HCEC 1CT (cell line): ENCODE measurements at places on chromosomes 3 and 15.

DNA sequence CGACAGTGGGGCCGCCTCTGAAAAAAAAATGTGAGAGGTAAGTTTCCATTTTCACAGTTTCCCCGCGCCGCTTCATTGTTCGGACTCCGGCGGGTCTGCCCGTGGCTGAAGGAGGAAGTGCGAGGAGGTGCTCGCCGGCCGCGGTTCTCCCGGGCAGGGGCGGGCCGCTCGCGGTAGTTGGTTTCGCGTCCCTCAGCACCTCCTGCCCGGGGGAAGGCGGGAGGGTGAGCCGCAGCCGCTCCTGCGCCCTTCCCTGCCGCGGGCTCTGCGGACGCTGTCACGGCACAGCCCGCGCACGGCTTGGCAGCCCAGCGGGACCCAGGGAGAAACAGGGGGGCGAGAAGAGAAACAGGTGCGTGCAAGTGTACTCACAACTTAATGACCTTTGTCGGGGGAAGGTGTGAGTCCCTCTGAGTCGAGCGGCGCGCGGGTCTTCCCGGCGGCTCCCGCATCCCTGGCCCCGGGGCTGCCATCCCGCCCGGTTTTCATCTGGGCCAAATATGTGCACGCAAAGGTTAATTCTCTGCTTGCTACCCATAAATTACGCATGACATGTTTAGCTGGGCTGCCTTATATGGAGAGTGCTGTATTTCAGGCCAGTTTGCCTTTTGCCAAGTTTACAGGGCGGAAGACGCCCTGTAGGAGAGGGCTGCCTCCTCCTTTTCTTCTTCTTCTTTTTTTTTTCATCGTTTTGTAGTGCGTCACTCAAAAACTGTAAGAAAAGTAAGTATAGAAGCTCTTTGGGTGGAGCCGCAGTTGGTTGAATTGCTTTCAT, 514 bp downstream of the MBNL1 start:
- peak; percentile 95 for DNase-seq

- no peak for DNase-seq
These were observed 738.8 kb upstream of the SGO1 start for GRCh38 chr3:20924646-20925385.

DNA sequence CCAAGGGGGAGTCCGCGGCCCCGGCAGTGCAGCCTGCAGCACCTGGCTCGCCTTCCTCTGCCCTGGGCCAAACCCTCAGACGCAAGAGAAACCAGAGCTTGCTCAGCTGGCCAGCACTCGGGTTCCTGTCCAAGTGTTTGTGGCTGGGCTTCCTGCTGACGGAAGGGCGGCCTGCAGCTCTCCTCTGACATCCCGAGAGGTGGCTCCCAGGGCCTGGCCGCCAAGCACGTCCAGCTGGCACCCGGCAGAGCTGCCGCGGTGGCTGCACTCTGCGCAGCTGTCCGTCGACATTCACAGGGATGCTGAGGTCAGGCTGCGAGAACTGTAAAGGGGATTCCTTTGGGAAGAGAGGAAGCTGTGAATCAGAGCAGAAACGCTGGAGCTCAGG, 85.6 kb downstream of the CPN2 start:
- peak; percentile 50 for DNase-seq

- no peak for DNase-seq
These were observed 97.1 kb downstream of the GLDN start for GRCh38 chr15:51438526-51438925.

GRCh38 chr3:196636369-196637349, 2.8 kb upstream of the NRROS start:
- no peak for DNase-seq

DNA sequence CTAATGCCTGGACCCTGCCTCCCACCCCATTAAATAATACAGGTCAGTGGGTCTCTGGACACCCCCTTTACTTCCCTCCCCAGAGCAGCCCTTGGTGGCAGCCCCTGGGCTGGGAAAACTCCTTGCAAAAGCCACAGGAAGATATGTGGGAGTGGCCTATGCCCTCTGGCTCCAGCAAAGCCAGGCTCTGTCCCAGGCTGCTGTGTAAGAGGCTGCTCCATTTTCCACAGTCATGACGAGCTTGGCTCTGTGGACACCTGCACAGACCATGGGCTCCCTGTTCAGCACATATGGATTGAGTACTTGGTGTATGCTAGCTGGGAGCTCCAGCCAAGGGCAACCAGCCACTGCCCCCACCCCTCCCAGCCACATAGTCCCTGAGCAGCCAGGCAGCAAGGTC, 13.0 kb downstream of the CACNA2D2 start:
- no peak for DNase-seq

DNA sequence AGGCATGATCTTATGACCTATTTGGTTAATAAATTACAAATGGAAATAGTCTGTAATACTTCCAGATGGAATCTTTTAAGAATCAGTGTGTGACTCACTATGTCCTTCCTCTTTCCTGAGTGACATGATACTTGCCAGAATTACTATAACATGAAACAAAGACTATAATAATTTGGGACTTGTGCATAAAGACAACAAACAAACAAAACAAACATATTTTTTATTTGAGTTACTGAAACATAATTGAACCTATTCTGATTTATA, 1268.1 kb downstream of the OTOL1 start:
- no peak for DNase-seq
